ENCODE measurements at places on chromosomes 1 and 21.

- no peak for DNase-seq
Measured at GRCh38 chr1:50450861-50451653, 27.8 kb upstream of the DMRTA2 start.

DNA sequence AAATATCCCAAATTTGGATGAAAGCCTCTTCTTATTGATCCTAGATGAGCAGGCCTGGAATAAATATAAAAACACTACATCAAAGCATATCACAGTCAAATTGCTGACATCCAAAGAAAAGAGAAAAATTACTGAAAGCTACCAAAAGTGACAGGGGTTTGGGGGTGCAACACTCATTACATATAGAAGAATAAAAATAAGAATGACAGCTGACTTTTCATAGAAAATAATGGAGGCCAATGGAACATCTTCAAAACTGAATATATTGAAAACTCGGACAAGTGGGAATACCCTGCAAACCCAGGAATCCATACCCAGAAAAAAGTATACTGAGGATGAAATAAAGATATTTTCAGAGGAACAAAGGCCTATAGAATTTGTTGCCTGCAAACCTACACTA is 84.0 kb downstream of the FOXJ3 start:
- no peak for DNase-seq

DNA sequence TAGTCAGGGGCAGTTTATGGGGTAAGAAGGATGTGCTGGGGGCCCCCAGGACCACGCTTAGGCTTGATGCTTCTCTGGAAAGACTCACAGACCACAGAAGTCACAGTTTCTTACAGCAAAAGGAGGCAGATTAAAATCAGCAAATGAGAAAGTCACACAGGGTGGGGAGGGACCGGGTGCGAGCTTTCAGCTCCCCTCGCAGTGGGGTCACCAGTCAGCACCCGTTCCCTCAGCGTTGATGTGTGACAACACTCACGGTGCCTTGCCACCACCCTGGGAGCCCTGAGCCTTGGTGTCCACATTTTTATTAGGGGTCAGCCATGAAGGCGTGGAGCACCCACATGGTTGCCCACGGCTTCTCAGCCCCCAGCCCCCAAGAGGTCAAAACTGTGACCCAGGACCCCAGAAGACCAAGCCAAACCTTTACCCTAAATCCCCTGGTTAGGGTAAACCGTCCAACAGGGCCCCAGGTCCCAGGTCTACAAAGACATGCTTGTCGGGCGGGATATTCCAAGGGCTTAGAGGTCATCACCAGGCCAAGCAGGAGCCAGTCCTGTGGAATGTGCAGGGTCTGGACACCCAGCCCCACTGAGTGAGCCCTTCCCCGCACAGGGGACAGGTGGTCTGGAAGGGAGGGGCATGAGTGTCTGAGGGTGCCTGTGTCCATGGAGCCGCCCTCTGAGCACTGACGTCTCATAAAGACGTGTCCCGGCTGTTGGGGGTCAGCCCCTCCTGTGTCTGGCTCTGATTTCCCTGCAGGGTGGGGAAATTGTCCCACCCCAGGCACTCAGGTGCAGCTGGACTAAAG is 64.5 kb upstream of the ABCG1 start:
- no peak for DNase-seq

DNA sequence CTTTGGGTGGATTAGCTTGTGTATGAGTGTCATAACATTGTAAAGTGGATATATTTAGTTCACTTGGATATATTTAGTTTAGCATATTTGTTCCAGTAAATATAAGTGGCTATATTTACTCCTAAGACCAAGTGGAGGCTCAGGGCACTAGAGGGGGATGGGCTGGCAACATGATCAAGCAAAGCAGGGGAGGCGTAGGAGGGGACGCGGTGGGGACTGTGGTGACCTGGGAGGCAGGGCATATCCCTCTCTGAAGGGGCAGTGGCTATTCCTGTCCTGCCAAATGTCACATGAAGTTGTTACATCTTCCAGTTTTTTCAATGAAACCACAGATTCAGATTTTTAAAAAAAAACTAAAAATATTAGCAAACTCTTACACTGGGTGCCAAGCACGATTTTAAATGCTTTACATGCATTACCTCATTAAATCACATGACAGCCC is 51.9 kb upstream of the EDN2 start:
- no peak for DNase-seq

GRCh38 chr1:13513895-13514546 is at the start of gene LRRC38:
TSS of gene LRRC38 (minus strand) at chr1:13514003. CDS start at chr1:13513593, 410 bp downstream.
- DNase-seq, result no peak

DNA sequence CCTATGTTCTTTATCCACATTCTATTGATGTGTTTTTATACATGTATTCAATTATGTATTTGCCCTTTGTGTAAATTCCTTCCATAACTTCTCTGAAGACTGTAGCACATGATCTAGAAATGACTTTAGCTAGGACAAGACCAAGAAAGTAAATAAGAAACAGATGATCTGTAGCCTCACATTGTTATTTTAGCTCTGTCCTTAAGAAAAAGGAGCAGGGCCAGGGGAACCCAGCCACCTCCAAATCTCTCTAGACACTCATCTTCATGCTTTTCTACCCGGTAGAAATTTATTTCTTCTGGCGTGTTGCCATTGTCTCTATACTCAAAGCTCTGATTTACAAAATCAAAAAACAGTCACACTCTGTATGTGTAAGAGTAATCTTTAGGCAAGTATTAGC is 27.1 kb downstream of the CDC7 start:
- no peak for DNase-seq

DNA sequence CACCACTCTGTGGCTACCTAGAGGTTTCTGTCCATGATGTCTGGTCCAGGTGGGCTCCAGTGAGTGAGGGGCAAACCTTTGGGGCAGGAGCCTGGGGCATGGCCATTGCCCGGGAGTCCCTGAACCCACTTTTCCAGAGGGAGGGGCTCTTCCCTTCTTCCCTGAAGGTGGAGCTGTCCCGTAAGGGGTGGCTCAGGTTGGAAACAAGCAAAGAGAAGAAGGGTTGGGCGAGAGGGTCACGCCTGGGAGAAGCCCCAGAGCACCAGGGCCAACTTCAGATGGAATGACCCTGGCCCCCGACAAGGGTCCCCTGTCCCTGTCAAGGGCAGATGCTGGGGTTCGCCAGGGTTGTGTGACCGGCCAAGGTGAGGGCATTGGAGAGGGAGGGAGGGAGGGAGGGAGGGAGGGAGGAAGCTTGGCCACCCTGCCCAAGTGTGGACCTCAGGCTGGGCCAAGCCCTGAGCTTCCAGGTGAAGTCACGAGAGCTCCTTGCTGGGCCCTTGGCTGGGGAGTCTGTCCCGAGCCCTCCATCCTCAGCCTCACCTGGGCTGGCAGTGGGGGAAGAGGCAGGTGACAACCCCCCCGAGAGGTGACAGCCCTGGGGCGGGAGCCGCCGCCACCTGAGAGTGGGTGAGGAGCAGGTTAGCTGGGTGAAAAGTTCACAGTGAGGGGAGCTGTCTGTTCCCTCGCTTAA is 69.6 kb downstream of the DHRS3 start:
- no peak for DNase-seq

DNA sequence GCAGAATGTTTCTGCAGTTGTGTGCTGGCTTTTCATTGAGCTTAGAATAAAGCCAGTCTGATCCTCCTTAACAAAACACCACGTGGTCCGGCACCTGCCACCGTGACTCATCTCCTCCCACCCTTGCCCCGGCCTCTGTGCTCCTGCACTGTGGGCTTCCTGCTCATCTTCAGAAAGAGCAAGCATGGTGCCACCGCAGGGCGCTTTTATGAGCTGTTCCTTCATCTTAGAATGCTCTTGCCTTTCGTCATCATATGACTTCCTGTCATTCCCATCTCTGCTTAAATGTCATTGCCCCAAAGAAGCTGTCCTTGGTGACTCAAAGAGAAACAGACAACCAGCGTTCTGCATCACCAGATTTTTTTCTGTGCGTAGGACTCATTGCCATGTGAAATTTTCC is 117.8 kb downstream of the HHAT start:
- no peak for DNase-seq

GRCh38 chr1:247639381-247639981 is 34.1 kb downstream of the OR2G3 start:
- no peak for DNase-seq

- DNase-seq, result no peak
Measured at GRCh38 chr1:209421186-209421585, 162.3 kb upstream of the CAMK1G start.

GRCh38 chr1:87673748-87674147 is 345.1 kb downstream of the LMO4 start:
- no peak for DNase-seq

GRCh38 chr1:167491586-167492461 is 26.5 kb downstream of the CD247 start:
- no peak for DNase-seq

DNA sequence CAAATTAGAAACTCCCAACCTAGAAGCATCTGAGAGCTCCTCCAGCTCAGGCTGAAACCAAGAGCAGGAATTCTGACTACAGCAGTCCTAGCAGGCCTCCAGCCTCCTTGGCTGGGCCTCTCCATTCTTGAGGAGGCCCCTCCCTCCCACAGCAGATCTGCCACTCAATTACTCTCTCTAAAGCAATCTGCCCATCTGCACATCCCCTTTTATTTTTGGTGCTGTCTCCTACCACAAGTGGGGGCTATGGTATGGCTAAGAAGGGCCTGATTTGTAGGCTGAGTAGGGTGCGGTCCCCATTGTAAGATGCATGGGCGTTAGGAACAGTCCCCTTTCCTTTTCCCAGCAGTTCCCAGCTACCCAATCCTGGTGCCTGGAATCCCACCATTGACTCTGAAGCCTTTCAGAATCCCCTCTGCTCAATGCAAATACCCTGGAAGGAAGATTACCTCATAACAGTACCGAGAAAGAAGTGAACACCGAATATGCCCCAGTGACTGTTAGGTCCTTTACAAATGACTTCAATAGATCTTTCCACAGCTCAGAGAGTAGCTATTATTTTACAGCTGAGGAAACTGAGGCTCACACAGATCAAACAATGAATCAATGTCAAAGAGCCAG is 11.6 kb upstream of the TTC39A start:
- DNase-seq, result no peak

- DNase-seq, result no peak
Measured at GRCh38 chr21:20511216-20511880, 486.9 kb upstream of the NCAM2 start.

DNA sequence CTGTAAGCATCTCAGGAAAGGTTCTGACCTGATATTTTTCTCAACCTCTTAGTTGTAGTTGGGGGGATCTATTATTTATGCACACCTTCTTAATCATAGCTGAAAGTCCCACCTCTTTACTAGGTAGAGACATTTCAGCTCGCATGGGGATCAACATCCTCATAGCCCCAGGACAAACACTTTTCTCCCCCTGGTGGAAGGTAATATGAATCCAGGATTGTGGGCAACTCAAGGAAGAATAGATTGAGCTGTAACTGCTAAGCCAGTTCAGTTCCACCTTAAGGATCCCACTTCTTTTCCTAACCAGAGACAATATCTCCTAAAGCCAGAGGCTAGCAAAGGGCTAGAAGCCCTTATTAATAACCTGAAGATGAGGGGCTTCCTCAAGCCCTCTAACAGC is 25.4 kb upstream of the SMYD3 start:
- DNase-seq, result no peak

- DNase-seq, result no peak
Measured at GRCh38 chr1:53469373-53469772, 10.2 kb downstream of the DMRTB1 start.

GRCh38 chr1:35707601-35708440 is 10.9 kb downstream of the C1orf216 start:
- DNase-seq, result no peak

- DNase-seq, result no peak
Measured at GRCh38 chr1:65703853-65704252, 88.8 kb upstream of the PDE4B start.

DNA sequence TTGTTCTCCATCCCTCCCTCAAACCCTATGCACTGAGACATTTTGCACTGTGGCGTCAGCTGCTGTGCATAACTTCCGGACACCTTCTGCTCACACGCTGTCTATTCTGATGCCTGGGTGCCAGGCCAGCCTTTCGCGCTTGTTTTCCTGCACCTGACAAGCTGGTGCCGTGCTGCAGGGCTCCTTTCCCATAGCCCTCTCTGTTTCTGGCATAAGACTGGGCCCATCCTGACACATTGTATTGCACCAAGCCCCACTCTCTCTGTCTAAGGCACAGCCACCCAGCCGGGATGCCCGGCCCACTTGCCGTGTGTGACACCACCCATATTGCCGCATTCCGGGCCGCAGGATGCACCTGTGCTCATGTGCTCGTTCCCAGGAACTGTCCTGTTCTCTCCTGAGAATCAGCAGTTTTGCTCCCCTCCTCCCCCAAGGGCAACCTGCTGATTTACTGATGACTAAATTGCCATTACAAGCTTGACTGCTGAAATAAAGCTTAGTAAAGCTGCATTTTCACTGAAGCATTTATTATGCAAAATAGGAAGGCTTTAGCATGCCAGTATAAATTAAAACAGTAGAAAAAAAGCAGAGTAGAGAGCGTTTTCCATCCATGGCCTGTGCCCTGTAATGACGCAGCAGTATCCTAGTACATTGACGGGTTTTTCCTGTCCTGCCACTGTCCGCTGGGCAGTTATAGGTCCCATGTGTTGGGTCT is 88.0 kb downstream of the CD247 start:
- DNase-seq, result no peak

GRCh38 chr1:156644640-156645039 is 2.7 kb downstream of the BCAN start:
- no peak for DNase-seq

GRCh38 chr1:193538680-193539079 is 352.3 kb upstream of the B3GALT2 start:
- no peak for DNase-seq

DNA sequence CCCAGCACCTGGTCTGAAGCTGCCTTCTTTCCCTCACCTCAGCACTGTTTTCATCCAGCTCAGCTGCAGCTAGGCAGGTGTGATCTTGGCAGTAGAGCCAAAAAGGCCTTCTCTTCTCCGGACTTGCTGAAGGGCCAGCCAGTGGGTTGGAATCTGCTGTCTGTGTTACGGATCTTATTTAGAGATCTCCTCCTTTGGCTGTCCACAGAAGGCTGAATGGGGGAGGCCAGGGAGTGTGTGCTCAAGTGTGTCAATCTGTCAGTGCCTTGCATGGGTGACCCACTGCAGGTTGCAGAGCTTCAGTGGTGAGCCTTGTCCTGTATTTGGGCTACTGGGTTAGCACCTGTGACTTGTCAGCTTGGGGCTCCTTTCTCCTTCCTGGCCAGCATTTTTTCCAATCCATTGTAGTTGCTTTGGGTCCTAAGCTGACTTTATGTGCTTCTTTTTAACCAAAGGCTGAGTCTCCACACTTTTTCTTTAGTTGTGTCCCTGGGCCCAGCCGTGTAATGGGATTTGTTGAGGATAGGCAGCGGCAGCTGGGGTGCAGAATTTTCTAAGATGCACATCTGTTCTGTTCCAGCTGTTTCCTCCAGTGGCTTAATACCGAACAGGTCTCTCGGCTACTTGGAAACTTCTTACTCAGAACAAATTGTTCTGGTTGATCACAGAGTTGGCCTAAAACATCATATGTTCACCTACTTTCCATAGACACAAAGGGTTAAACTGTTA is 126.8 kb downstream of the PEX14 start:
- no peak for DNase-seq
